ENCODE measurements at places on chromosomes 7 and 10.

- no peak for DNase-seq
These were observed 95.2 kb upstream of the JCAD start for GRCh38 chr10:30154561-30154960.

DNA sequence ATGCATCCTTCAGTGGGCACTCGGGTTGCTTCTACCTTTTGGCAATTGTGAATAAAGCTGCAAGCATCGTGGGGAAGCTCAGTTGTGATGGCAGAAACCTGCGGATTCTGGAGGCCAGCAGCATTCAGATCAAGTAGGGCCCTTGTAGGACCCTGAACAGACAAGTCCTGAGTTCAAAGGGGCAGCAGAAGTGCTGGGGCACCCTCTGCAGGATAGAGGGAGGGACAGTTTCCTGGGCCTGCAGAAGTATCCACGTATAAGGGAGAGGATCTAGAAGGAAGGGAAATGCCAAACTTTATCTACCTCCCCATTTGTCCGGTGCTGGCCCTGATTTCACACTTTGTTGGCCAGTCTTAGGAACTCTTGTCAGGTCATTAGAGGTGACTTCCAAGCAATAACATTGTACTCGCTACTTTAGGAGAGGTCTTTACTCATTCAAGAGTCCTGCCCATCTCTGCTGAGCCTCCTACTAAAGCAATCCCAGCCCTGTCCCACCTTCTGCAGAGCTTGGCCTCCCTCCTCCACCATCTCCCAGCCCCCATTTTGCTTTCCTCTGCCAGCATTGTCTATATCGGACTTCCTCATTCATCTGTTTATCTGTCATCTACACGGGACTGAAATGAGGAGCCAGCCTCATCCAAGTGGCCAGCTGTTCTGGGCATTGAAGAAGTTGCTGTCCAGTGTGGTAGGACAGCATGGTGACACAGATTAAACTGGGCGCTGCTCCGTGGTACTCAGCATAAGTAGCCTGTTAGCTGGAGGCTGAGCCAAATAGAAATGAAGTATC, 26.6 kb upstream of the R3HCC1L start:
- no peak for DNase-seq

GRCh38 chr10:44087403-44087802, 297.5 kb downstream of the CXCL12 start:
- no peak for DNase-seq

- no peak for DNase-seq
These were observed 134.4 kb downstream of the ABCA13 start for GRCh38 chr7:48305661-48306060.

GRCh38 chr7:156139633-156140032, 327.4 kb upstream of the SHH start:
- no peak for DNase-seq

DNA sequence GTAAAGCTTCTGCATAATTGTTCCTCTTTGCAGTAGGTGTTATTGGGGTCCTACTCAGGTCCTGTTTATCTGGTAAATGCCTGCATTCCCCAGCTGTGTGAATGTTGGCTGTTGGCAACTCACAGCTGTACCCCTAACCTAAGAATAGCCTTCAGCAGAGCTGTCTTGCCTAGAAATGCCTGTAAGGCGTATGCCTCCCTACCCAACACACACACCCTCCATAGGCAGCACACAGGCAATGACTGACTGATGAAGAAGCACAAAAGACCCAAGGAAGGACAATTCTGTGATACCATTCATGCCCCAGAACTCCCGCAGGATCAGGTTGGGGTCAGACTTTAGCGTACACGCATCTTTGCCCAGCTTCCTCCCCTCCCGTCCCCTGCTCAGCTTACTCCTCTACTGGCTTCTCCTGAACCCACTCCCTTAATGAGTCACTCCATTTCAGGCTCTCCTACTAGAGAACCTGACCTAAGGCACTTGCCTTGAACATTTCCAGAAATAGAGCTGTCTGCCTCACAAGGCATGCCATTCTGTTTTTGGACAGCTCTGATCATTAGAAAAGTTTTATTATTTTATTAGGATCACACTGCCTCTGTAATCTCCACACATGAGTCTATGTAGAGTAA, 99.2 kb upstream of the PIK3CG start:
- DNase-seq, result no peak

- no peak for DNase-seq
These were observed 651 bp upstream of the SKAP2 start for GRCh38 chr7:26865094-26865388.

- DNase-seq, result peak; percentile 74
These were observed 263.4 kb downstream of the BICC1 start for GRCh38 chr10:58775960-58776567.

DNA sequence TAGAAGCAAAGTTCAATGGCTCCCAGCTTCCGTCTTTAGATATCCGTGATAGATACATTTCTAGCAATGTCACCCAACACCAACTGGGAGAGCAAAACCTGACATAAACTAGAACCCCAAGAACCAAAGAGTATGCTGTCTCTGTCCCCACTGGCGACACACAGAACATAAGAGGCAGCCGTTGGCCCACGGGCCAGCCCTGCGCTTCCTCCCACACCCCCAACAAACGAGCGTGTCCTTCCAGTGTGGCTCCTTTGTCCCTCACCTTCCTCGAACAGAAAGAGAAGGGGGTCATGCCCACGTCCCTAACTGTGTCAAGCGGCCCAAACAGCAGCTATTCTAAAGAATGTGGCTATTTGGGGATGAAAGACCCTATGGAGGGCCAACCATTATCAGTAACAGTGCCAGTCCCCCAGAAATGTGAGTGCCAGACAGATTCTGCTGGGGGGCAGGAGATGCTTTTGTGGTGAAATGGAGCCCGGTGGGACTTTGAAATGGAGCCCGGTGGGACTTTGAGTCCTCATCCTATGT, 171.9 kb downstream of the USP6NL start:
- DNase-seq, result no peak
